ENCODE measurements at places on chromosomes 13 and 19.

GRCh38 chr13:108924134-108924533 is 294.7 kb downstream of the MYO16 start:
- no peak for DNase-seq

GRCh38 chr19:49951806-49952478 is 9.0 kb downstream of the SIGLEC11 start:
- no peak for DNase-seq

DNA sequence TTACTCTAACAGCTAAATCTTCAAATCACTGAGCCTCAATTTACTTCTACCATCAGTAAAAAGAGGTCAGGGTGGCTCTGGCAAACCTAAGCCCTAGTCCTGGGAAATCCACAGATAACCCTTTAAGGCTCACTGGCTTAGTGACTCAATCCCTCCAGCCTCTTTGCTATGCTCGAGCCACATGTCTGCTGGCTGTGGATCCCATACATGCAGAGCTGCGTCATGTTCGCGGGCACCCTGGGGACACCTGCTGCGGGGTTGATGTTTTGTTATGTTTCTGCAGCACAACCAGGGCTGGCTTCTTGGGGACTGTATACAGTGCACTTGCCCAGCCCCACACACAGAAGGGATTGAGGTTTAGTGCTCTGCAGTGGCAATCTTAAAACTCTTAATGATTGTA is 41.6 kb upstream of the C13orf42 start:
- no peak for DNase-seq

- no peak for DNase-seq
These were observed 11.7 kb downstream of the ATP7B start for GRCh38 chr13:51999510-51999911.

- DNase-seq = no peak
These were observed 4.9 kb downstream of the ACTMAP start for GRCh38 chr19:40745402-40745780.

DNA sequence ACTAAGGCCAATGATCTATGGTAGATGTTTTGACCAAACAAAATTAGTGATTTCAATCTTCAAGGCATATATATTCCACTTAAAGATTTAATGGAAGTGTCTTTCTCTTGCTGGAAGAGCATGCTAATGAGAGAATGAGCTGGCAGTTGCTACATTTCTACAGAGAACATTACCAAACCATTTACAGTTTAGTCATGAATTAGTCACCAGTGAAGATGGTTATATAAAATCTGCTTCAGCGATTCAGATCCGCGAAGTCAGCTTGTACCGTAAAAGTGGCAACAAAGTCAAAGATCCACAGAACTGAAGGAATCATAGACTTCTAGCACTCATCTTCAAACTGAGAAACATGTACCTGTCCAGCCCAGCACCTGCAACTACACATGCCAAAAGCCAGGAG is 156.3 kb downstream of the SLITRK5 start:
- no peak for DNase-seq

DNA sequence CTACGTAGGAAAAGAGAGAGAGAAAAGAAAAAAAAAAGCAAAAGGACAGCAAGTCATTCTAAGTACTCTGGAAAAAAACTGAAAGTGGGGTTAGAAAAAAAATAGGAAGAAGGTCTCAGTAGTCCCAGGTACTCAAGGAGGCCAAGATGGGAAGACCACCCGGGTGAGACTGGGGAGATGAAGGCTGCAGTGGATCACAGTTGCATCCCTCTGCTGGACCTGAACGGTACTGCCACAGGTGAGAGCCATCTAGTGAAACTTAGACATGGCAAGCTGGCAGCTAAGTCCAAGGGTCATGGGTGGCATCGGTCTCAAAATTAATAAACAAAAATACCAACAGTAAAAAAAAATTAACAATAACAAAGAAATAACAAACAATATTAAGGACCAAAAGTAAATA is 41.0 kb upstream of the ZNF91 start:
- DNase-seq = no peak

DNA sequence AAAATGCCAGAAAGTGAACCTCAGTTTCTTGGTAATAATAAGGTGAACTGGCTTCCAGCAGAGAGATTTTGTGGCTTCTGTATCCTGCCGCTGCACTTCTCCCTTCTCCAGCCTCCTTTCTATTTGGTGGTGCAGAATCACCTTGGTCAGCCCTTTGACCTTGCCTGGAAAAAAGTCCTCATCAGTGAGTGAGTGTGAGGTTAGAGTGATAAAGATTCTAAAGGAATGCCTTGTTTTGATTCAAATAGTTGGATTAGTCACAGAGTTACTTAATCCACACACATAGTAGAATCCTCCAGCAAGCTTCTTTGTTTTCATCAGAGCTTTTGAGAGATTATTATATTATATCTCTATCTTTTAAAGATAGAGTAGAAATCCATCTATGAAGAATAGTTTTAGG is 140.9 kb downstream of the KCNRG start:
- DNase-seq = no peak

DNA sequence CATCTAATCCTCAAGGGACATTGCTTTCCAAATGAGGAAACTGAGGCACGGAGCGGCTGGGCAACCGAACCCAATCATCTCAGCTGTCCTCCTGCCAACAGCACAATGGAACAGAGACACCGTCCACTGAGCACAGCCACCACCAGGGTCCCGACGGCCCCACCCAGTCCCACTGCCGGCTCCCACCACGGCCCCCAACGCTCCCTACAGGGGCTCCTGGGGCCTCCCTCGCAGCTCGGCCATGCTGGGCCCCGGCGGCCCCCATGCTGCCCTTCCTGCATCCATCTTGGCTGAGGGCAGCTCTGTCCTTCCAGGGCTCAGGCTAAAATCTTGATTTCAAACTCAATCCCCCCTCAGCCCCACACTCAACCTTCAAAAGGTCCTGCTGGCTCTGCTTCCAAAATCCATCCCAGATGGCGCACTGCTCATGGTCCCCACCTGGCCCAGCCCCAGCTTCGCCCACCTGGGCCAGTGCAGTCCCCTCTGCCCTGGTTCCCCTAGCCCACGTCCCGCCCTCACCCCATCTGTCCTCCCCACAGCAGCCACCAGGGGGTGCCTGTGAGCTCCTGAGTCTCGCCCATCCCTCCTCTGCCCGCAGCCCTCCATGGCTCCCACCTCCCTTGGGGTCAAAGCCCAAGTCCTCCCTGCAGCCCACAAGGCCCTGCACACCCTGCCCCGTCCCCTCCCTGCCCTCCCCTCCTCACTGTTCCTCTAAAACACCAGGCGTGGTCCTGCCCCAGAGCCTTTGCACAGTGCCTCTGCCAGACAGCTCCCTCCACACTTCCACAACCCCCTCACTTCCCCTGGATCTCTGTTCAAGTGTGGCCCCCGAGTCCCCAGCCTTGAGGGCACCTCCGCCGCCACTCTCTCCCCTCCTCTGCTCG is 7.9 kb downstream of the PIP5K1C start:
- DNase-seq = peak; percentile 48

GRCh38 chr13:83007226-83007625 is 875.0 kb downstream of the SLITRK1 start:
- DNase-seq = no peak

DNA sequence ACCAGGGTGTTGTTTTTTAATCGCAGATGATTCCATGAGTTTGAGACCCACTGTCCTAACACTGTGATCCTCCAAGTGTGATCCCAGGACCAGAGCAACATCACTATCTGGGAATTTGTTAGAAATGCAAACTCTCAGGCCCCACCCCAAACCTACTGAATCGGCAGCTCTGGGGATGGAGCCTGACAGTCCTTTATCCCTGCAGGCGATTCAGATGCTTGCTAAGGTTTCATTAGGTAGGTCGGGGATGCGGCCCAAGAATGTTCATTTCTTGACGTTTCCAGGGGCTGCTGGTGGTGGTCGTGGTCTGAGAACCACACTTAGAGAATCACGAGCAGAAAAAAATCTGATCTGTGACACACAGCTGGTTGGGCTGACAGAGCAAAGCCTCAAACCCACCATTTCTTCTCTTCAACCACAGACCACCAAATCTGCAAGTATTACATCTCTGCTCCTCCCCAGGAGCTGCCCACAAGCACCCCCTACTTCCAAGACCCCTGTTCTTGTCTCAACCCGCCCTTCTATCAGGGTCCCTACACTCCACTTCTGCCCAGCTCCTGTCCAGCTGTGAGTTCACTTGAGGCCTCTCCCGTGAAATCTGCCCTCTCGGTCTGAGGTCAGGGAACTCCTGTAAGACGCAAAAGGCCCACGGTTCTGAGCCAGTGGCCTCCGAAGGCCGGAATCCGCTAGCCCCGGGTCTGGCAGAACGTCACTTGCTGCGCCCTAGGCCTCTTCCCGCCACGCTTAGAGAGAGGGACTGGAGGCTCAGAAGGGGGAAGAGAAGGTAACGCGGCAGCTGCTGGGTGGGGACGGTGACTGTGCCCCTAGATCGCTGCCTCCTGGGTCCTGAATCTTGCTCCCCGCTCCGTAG is 1.1 kb upstream of the FARP1 start:
- no peak for DNase-seq

DNA sequence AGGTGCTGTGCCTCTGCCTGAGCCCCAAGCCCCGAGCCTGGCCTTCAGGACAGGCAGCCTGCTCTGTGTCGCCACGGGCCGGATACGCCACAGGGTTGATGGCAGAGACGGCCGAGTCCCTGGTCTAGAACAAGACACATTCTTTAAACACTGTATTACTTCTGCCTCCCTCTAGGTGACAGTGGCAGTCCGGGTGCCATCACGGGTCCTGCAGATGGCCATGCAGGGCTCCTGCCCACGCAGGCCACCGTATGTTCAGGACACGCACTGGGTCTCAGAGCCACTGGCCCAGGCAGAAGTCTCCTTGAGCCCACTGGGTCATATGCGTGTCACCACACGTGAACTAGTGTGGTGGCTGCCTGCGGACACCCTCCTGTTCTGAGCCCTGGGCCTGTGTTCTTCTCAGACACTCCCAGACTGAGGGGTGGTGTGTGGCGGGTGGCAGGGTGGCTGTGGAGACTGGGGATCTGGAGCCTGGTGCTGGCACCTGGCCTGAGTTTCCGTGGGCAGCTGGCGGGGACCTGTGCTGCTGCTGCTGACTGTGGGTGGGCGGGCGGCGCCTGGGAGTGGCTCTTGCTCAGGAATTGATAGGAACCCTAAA is 4.4 kb downstream of the PLEKHJ1 start:
- no peak for DNase-seq

DNA sequence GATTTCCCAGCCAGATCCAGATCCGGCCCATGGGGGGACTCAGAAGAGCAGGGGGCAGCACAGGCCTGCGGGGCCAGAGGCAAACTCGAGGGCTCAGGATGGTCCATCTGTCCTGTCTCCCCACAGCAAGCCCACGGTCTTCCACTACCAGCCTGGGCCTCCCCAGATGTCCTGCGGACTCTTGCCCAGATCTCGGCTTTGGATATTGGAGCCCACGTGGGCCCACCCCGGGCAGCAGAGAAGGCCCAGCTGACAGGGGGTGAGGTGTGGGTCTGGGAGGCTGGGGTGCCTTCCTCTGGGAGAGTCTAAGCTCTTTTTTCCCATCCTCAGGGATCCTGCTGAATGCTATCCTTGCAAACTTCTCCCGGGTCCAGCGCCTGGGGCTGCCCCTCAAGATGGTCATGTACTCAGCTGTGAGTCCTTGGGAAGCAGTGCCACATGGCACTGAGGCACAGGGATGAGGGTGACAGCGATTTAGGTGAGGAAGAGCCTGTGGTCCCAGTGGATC is 3.4 kb downstream of the ACP4 start:
- no peak for DNase-seq

DNA sequence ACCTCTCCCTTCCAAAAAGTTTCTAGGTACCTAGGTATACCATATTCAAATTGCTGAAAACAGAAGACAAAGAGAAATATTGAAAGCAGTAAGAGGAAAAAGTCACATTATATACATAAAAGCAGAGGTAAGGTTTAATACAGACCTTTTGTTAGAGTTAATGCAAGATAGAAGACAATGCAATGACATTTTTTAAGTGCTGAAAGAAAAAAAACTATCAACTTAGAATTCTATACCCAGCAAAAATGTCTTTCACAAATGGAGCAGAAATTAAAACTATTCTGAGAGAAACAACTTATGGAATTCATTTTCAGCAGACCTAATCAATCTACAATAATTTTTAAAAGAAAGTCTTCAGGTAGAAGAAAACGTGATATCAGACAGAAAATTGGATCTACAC is 77.2 kb downstream of the CRYL1 start:
- no peak for DNase-seq

GRCh38 chr13:98099627-98100026 is 43.3 kb upstream of the FARP1 start:
- DNase-seq = no peak

DNA sequence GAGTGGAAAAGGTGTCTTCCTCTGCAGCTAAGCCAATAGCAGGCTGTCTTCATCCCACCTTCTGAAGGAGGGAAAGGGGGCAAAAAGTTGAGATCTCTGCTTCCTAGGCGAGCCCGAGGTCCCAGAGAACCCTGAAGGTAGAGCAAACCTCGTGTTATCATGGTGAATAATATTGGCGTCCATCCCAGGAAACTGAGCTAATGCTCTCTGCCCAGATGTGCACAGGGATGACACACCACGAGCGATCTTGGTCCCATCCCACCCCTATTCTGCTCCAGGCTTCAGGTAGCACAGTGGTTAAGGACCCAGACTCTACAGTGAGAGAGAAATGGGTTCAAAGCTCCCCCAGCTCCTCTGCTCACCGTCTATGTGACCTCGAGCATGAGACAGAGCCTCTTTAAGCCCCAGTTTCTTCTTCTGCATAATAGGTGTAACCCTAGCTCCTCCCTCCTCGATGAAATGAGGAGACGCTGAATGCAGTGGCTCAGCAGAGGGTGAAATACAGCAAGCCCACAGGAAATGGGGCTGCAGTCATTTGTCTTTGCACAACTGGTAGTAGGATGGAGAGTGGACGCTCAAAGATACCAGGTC is 9.9 kb upstream of the CEACAM20 start:
- no peak for DNase-seq

DNA sequence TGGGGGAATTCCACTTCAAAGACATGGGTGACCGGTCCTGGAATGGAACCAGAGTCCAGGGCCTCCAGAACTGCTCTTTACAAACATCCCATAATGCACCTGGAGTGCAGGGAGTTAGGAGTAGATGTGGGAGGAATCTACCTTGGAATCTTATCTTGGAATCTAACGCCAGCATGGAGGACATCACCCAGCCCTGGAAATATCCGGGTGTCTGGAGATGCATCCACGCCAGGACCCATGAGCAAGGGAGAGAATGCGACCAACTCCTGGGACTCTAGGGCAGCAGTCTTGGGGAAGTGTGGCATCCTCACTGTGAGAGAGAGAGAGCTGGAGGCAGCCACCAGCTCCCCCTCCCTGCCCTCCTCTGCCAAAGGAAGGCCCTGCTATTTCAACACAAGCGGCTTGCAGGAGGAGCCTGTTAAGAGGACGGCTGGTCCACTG is 211.8 kb downstream of the UQCRFS1 start:
- no peak for DNase-seq
